Ammon's horn (tissue), 1 donor: ENCODE measurements at places on chromosomes 11 and 22.
A peak's percentile ranks its signal among the peaks of the same experiment; 100 is the strongest.

- DNase-seq = no peak
Observed at GRCh38 chr11:83695046-83695445, 408.9 kb upstream of the CCDC90B start.

DNA sequence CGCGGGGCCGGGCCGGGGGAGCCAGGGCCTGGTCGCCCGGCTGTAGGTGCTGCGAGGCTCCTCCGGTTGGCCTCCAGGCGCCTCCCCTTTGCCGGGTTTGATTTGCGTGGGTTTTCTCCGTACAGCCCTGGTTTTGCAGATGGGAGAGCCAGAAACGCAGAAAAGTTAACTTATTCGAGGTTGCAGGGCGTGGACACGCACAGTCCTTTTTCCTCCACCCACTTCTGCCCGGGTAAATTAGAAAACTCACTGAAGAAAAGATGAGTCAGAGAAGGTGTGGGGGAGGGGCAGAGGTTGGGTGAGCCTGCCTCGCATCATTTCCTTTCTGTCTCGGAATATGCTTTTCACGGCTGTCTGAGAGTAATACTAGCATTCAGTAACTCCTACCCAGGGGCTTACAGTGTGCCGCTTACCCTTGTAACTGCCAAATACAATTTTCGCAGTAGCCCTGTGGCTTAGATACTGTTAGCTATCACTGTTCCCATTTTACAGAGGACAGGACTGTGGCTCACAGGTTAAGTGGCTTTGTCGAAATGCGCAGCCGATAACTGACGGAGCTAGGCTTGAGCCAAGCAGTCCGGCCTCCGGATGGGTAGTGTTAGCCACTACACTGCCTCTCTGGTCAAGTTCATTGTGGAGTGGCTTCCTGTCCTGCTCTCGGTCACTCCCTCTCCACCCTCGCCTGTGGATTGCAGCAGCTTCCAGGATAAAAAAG lies 812 bp downstream of the FADD start:
- DNase-seq = no peak

GRCh38 chr11:14320020-14320419 lies 39.0 kb downstream of the RRAS2 start:
- DNase-seq = no peak

GRCh38 chr22:48146426-48146825 lies 1384.0 kb downstream of the TBC1D22A start:
- DNase-seq = no peak

DNA sequence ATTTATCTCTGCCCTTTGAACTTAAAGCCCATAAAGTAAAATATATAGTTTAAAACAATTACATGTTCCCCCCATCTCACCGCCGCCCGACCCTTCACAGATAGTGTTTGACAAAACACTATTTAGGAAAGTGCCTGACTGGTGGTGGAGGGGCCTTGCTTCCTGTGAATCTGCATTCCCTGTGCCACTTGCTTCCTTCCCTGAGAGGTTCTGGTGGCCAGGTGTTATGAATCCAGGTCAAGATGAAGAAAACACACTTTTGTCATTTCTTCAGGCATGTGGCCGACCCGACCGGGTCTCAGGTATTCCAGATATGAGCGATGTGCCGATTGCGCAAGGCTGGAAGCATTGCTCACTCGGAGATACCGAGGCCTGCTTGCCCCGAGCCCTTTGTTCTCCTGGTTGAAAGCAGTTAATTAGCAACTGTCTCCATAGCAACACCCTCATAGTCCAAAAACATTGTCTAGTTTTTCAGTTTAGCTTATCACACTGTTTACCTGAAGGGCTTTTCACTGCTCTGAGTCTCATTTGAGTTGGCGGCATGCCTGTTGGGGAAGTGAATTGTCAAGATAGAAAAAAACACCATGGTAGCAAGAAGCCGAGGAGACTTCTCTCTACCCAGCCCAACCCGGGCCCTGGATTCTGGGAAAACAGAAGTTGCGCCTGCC lies 128.3 kb downstream of the TEAD1 start:
- DNase-seq = peak; percentile 28

GRCh38 chr11:25602149-25602548 lies 729.8 kb upstream of the ANO3 start:
- DNase-seq = no peak

- no peak for DNase-seq
Observed at GRCh38 chr11:95074792-95075563, 8.3 kb downstream of the SRSF8 start.

DNA sequence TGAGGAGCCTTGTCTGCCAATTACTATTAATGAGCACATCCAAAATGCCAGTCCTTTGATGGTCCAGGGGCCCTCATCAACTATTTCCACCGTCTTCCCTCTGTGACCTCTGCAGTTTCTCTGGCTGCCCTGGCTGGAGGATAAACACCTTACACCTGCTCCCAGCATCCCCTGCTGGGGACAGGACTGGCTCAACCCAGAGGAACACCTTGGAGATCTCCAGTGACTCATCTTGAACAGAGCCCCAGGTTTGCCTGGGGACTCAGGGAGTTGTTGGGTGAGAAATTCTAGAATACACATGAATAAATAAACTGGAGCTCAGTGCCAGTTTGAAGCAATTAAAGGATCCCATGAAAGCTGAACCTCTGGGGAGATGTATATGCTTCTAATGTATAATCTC lies 24.0 kb upstream of the ELF5 start:
- DNase-seq = no peak

- DNase-seq = no peak
Observed at GRCh38 chr11:119539583-119539982, 116.6 kb upstream of the THY1 start.

- DNase-seq = no peak
Observed at GRCh38 chr22:22185844-22186499, 58.6 kb upstream of the VPREB1 start.

GRCh38 chr11:126919147-126919823 lies 81.3 kb downstream of the KIRREL3 start:
- DNase-seq = no peak

DNA sequence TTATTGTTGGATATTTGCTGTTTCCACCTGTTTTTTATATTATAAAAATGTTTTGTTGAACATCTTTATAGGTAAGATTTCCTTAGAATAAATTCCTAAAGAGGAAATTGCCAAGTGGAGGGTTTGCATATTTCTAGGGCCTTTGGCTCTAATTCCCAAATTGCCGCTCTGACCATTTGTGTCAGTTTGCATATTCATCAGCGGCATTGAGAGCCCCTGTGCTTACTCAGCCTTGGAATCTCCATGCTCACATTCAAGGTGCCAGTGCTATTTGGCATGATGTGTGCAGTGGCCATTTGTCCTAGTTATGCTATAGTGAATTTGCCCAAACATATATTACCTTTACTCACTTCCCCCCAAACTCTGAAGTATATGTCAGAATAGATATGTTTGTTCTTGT lies 25.5 kb downstream of the KREMEN1 start:
- DNase-seq = no peak

GRCh38 chr11:12695873-12696272 lies 21.7 kb downstream of the TEAD1 start:
- no peak for DNase-seq

DNA sequence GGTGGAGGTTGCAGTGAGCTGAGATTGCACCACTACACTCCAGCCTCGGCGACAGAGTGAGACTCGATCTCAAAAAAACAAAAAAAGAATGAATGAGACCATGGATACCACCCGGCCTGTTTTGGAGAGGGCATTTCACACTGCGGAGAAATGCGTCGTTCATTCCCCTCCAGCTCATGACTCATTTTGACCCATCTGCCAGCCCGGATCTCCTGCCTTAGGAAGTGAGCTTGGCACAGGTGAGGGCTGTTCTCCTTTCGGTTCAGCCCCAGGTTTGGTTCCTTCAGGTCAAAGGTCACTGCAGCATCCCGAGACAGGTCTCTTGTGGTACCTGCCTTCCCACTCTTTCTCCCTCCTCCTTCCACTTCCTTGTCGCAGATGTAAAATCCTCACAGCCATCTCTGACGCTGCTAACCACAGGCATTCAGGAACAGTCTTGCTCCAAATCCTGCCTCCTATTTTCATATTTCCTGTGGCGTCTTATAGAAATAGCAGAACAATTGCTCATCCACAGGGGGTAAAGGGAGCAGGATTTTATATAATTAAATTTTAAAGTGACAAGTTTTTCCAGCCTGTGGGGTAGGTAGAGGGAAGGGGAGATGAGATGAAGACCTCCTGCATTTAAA lies 517.9 kb downstream of the NTM start:
- DNase-seq = no peak

DNA sequence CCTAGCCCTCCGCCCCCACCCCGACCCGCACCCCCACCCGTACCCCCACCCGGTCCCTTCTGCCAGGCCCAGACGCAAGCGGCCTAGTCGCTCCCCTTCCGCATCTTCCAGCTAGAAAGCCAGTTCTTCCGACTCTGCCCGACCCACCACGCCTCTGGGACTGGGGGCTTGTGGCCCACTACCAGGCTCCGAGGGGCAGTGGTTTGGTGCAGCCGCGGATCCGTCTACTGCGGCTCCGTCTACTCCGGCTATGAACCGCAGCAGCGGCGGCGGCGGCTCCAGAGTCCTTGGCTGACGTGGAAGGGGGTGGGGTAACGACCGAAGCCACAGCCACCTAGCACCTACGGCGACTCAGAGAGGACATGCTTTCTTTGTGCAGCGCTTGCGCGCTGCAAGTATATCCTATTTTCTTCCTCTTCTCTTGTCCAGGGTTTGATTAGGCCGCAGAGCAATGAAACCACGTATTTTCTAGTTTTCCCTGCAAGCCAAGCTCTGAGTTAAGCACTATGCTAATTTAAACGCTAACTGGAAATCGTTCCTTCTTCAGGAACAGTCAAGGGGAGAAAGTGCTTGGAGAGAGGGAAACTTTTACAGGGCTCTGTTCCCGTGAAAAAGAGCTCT lies at the start of gene COPB1:
Gene COPB1, minus strand, starts transcription at position 252 of the 621 bp plus-strand sequence. CDS start 883 bp downstream, outside the sequence.
- DNase-seq = peak; percentile 95

DNA sequence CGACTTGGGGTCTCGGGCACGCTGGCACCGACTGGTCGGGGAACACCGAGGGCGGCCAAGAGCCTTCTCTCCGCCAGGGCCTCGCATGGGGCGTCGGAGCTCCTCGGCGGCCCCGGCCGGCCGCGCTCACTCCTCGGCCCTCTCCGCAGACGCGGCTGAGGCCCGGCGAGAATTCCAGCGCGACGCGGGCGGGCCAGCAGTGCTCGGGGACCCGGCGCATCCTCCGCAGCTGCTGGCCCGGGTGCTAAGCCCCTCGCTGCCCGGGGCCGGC lies 5.6 kb downstream of the TBX1 start:
- no peak for DNase-seq

- DNase-seq = no peak
Observed at GRCh38 chr22:45709060-45709739, 37.6 kb downstream of the ATXN10 start.

DNA sequence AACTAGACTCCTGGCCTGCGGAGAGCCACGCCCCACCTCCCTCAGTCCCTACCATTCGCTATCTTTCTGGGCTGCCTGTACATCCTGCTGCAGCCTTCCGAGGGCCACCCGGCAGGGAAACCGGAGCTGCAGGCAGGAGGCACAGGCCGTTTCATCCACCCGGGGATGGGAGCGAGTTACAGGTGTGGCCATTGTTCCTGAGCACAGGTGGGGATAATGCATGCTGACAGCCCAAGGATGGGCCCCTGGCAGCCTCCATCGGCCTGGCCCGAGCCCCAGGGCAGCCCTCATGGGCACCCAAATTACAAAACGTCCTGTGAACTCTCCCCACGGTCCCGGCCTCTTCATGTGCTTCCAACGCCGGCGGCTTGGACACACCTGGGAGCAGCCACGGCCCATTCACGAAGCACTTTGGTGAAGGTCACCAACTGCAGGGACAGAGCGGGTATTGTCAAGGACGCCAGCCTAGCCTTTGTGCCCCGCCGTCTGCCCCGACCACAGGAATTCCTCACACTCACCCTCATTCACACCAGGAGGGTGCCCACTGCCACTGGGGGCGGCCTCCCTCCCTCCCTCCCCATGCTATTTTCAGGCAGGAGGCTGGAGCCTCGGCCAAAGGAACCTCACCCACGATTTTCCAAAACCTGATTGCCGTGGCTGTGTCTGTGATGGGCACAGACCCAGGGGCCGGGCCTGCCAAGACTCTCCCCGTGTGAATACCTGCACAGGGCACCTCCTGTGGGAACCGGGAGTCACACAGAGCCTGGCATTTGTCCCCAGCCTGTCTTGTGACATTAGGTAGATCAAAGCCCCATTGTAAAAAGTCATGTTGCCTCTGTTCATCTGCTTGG lies 42.1 kb upstream of the MYEOV start:
- no peak for DNase-seq

DNA sequence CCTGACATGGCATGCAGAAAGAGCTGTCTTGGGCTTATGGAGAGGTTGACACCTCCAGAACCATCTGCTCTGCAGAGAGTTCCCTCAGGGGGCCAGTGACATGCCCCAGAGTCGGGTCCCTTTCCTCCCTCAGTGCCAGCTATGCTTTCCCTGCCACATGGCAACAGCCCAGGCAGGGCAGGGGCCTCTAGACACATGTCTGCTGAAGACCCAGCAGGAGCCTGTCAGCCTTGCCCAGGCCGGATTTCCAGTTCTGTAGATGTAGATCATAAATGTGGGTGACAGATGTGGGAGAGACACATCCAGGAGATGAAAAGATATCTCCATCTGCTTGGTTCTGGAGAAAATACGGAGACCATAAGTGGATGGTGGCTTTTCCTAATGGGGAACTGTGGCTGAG lies 25.5 kb downstream of the NAV2 start:
- no peak for DNase-seq

GRCh38 chr22:26362471-26362870 lies 66.6 kb upstream of the ASPHD2 start:
- no peak for DNase-seq

GRCh38 chr22:42865536-42865935 lies 8.5 kb upstream of the ARFGAP3 start:
- DNase-seq = no peak

DNA sequence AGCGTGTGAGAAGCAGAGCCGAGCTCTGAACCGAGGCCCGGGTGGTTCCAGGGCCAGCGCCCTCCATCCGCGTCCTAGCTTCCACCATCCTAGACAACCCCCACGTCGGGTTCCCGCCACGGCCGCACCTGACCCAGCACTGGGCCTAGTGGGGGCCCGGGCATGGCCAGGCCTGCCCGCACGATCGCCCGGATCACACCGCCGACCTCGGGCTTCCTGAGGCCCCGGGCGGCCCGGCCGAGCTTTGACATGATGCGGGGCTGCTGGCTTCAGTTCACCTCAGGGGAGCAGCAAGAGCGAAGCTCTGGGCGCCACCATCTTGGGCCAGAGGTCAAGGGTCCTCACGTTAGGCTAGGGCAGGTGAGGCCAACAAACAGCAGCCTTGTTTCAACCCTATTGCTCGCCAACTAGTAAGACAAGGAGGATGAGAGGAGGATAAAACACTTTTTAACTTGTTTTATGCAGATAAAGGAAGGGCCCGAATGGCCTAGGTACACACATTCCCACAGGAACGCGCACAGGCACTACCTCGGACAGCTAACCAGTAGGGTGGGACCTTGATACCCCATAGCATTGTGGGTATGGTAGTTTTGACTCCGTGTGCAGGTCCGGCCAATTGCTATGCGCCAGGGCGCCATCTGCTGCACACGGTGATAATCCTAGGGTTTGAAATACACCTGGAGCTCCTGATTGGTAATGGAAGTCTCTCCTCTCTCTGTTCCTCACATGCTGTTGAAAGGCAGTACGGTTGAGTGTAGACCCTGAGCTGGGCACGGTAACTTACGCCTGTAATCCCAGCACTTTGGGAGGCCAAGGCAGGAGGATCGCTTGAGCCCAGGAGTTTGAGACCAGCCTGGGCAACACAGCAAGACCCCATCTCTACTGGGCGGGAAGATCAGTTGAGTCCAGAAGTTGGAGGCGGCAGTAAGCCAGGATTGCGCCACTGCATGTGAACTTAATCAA lies at the start of gene MRPL11:
Gene MRPL11, minus strand, starts transcription at position 345 of the 963 bp plus-strand sequence. Its CDS starts 94 bp downstream, at position 251.
- DNase-seq = peak; percentile 96

GRCh38 chr22:33149611-33150010 lies 91.4 kb upstream of the SYN3 start:
- no peak for DNase-seq

- no peak for DNase-seq
Observed at GRCh38 chr11:64027651-64028397, 7.9 kb upstream of the FLRT1 start.
